Small intestine (tissue), 16 donors: ENCODE measurements at places on chromosomes 12 and 14. TPM values are rescaled to one million over a fixed set of nuclear protein-coding genes. Genes with fewer than 3 reads are reported as not detected.

The C3AR1 gene
- polyA plus RNA-seq, result 2.9 TPM

The OR6C70 gene
- polyA plus RNA-seq, result not detected

The LAG3 gene
- 1.8 TPM for polyA plus RNA-seq

The CCDC197 gene
- polyA plus RNA-seq, result not detected
